ENCODE measurements at places on chromosomes 11 and 22.
A peak's percentile ranks its signal among the peaks of the same experiment; 100 is the strongest.

GRCh38 chr11:31619980-31620379 lies 110.4 kb downstream of the ELP4 start:
- DNase-seq: no peak

GRCh38 chr22:39130892-39131855 lies 21.3 kb downstream of the CBX7 start:
- no peak for DNase-seq

GRCh38 chr11:62707277-62707861 lies at the start of the genes BSCL2 and GNG3:
Gene BSCL2 (minus strand): TSS chr11:62707424. CDS start chr11:62707195, 229 bp downstream.
Gene GNG3 (plus strand): TSS chr11:62707676. CDS start chr11:62708296, 620 bp downstream.
- DNase-seq: no peak

- peak; percentile 22 for DNase-seq
Observed at GRCh38 chr11:99693941-99694492, 673.3 kb downstream of the CNTN5 start.

DNA sequence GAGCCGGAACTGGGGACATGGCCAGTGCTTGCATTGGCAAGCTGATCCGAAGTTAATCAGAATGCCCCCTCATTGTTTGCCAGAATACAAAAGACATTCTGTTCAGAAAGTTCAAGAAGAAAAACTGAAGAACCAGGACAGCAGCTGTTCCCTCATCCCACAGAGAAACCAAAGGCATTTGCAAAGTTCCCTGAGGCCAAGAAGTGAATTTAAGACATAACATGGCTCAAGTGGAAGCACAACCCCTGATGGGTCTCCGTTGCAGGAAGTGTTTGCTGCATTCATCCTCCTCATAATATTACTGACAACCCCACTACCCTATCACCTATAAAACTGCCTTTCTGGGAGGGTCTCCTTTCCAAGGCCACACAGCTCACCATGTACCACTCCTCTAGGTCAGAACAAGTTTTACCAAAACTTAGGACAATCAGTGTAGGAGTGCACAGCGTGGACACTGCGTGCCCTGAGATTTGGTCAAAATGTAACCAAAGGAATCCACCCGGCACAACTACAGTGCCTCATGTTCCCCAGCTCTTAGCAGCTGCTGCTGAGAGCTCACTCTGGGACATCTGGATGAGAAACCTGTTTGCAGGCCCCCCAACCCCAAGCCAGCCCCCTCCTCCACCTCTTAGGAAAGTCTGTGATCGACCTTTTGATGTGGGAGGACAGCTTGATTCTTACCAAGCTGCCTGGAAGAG lies 101.6 kb upstream of the AKIP1 start:
- no peak for DNase-seq

DNA sequence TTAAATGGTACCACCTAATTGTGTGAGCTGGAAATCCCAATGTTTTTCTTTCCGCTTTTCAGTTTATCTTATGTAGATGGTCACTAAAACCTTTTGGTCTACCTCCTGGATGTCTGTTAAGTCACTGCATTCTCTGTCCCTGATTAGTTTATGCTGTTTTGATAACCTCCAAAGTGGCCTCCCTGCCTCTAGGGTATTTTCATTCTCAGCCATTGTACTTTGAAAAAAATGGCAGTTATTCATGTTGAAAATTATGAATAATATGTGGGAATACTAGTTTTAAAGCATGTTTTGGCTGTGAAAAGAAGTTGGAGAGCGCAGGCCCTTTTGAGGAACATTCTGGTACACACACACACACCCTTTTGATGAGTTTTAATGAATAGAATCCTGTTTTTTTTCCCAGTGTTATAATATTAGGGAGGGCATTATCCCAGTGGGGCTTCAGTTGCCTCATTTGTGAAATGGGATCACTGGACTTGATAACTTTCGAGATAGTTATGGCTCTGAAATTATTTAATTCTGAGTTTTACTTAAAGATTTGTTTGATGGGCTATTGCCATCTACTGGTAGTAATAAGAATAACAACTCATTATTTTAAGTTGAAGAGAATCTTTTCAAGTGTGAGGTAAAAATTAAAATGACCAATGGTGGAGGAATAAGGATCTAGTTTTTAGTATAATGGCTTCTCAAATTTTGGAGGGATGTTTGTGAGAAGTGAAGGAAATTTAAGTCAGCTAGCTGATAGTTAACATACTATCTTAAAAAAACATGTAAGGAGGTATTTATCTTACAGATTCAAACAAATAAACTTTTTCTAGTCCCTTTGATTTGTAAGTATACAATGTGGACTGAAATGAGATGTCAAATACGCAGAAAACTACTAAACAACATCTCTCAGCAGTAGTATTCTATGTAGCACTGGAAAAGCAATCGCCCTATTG lies 3.9 kb downstream of the FDX1 start:
- peak; percentile 23 for DNase-seq

DNA sequence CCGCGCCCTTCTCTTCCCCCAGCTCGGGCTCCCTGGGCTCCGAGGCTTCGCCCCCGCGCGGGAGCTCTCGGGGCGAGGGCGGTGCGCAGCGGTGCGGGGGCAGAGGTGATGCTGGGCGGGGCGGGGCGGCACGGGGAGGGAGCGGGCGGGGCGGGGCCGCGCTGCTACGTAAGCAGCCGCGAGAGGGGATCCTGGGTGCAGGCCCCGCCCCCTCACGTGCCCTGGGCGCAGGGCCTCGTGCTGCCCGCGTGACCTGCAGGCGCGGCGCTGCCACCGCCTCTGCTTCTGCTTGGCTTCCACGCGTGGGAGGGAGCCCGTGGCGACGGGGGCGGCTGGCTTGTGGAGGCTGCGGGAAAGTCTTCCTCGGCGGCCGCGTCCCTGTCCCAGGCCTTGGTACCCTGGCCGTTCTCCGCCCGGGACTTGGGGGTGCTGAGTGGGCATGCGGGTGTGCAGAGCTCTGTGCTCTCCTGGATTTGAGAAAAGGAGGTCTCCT lies 132.6 kb upstream of the HSD17B12 start:
- DNase-seq: no peak
